ENCODE measurements at places on chromosomes 5 and 9. TPM values are rescaled to one million over a fixed set of nuclear protein-coding genes. Genes with fewer than 3 reads are reported as not detected.
A peak's percentile ranks its signal among the peaks of the same experiment; 100 is the strongest.

- peak overlapping the region; percentile 95 for H3K4me3 ChIP-seq
- H3K36me3 ChIP-seq: peaks cover 4% of the 10 kb centered on the region
- H3K27me3 ChIP-seq: peaks cover 17% of the 10 kb centered on the region
- H3K27ac ChIP-seq: peak overlapping the region; percentile 57
- DNase-seq: no peak
Observed at GRCh38 chr9:127611603-127611898, 526 bp upstream of the STXBP1 start.

Gene CDH18
- total RNA-seq: not detected

- peaks cover 7% of the 10 kb centered on the region for H3K4me1 ChIP-seq
- H3K27ac ChIP-seq: no peak overlapping the region
- peaks cover 6% of the 10 kb centered on the region for H3K36me3 ChIP-seq
- no peaks in the 10 kb centered on the region for H3K27me3 ChIP-seq
- DNase-seq: no peak
Observed at GRCh38 chr9:104853159-104853558, 74.8 kb downstream of the ABCA1 start.

DNA sequence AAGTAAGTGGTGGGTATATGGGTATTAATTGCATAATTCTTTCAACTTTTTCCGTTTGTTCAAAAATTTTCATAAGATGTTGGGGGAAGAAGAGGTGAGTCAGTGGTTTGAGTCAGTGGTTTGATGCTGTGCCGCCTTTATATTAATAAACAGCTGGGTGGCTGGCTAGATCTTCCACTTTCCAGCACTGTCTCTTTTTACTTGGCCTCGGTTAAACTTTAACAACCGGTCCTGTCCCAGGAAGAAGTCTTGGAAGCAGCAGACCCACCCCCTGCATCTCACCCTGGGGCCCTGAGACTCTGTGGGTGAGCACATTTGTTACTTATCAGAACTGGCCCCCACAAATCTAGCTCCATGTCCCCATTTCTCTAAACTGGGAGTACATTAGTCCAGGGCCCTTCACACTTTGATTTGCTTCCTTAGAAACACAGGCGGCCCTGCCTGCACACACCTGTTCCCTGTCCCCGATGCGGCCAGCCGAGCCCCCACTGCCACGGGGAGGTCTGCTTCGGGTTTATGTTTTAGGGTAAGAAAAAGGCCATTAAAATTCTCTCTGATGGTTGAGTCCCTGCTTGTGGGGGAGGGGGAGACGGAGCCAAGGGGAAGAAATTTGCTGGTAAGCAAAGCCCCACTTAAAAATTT is 90.7 kb downstream of the PTCH1 start:
- H3K4me1 ChIP-seq: peaks cover 7% of the 10 kb centered on the region
- DNase-seq: no peak
- H3K36me3 ChIP-seq: no peaks in the 10 kb centered on the region
- peak overlapping the region; percentile 59 for H3K4me3 ChIP-seq
